ENCODE measurements at places on chromosomes 2 and 18.

DNA sequence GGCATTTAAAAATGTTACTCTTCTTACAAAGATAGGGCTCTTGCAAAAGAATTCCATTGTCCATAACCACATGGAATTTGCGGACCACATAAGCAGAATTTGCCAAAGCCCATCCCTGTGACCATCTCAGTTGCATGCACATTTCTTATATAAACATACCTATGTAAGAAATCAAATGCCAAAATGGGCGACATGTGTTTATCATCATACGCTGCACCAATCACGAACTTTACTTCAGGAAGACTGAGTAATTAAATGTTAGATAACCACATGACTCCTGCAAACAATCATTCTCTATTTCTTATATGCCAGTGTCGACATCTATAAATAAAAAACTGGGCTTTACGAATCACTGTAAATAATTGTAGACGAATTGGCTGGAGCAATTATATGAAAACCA is 186.1 kb upstream of the RBMS1 start:
- DNase-seq, result no peak

GRCh38 chr2:20143263-20143662 is 81.7 kb downstream of the SDC1 start:
- DNase-seq, result no peak

GRCh38 chr2:45567974-45568789 is 42.9 kb downstream of the SRBD1 start:
- DNase-seq, result peak; percentile 78

GRCh38 chr2:197348721-197349360 is 38.3 kb upstream of the ANKRD44 start:
- no peak for DNase-seq

GRCh38 chr2:38214209-38214717 is 138.3 kb upstream of the CYP1B1 start:
- no peak for DNase-seq

GRCh38 chr2:66901344-66901743 is 466.4 kb downstream of the MEIS1 start:
- no peak for DNase-seq

DNA sequence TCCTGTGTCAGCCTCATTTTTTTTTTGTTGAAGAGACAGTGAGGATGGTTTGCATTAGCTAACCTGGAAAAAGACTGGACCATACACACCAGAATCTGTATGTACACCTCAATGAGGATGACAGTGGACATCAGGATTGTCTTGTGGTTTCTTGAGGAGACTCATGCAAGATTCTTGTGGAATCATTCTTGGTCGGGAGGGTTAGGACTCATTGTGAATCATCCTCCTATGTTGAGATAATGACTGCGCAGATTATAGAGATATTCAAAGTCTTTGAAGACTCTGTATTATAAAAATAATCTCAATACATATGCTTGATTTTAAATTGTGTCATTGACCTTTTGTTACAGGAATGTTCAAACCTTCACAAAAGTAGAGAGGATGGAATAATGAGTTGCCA is 49.1 kb upstream of the DOCK10 start:
- DNase-seq, result no peak

GRCh38 chr2:48600917-48601316 is 16.7 kb upstream of the GTF2A1L start:
- no peak for DNase-seq

DNA sequence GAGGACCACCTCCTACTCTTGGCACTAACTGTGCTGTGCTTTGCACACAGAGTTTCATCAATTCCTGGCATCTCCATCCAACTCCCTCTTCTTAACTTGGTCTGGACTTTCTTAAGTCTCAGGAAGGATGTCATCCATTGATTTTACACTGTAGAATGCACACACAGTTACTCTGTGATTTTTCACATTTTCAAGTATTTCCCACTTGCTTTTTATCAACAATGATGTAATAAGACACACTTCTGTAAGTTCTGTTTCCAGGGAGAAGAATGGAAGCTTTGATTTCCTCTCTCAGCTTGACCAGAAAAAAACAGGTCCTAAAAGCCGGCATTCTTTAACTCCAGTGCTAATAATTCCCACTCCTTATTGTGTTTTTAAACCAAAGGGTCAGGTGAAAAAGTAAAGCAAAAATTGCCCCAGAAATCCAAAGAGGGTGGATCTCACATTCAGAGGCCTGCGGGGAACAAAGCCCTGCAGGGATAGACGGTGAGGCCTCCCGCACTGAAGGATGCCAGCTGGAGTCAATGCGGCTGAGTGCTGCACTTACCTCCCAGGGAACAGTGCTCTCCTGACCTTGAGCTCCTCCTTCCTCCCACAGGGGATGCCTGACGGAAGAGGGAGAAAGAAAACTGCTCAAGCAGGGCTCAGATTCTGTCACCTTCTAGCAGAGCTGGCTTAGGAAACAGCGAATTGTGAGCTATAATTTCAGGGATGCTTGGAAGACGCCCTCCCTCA is 83.1 kb downstream of the PDCL3 start:
- no peak for DNase-seq

DNA sequence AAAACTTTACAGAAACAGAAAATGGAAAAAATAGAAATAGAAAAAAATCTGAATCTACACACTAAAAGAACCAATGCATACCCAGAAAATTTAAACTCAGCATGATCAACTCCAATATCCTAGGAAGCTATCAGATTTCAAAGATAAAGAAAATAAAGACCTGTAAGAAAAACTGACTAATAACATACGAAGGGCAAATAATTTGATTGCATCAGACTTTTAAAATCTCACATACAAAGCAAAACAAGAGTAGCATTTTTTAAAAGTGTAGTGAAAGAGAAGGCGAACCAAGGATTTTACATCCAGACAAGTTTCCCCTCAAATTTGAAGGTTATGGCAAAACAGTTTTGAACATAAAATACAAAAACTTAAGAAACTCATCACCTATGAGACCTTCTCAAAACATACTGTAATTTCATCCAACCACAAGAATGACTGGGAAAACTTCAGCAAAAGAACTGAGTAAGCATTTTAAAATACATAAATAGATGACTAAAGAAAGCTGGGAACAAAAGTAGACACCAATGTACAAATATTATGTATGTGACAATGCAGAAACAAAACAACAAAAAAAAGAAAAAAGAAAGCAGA is 54.8 kb downstream of the NBAS start:
- no peak for DNase-seq

DNA sequence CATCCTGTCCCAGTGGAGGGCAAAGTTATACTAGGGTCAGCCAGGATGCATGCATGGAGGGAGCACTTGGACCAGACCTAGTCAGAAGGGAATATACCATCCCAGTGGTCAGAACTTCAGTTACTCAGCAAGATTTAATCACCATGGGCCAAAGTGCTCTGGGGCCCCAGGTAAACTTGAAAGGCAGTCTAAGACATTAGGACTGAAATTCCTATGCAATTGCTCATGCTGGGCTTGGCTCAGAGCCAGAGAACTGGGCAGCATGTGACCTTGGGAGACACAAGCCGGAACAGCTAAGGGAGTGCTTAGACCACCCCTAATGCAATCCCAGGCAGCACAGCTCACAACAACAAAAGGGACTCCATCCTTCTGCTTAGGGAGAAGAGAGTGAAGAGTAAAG is 401.3 kb downstream of the KCNJ3 start:
- no peak for DNase-seq

GRCh38 chr18:48183613-48184012 is 225.6 kb downstream of the ZBTB7C start:
- DNase-seq, result no peak

DNA sequence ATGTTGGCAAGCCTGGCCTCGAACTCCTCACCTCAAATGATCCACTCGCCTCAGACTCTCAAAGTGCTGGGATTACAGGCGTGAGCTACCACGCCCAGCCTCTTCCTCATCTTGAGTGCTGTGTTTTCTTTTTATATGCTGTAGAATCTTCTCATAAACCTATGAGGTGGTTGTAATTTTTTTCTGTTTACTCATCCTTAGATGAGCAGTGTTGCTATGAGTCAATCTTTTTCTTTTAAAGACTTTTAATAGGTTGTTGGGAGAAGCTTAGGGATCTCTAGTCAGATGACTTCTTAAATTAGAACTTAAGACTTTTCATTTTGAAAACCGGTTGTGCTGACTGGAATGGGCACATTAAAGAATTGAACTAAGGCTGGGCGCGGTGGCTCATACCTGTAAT is 8.7 kb upstream of the AAK1 start:
- DNase-seq, result no peak

DNA sequence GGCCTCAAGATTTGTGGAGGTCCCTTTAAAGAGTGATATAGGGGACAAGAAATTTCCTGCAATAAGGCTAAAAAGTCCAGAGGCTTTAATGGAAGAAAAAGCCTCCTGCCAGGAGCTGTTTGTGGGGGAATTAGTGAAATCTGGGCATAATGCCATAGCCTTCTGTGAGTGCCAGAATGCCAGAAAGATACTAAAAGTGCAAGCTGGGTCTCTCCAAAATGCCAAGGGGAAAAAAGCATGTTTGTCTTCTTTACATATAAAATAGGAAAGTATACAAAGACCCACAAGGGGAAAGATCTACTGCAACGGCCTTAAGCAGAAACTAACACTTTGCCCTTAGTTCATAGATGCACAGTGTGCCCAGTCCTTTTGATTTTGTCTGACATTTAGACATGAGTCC is 647.7 kb upstream of the ZNF804A start:
- no peak for DNase-seq

DNA sequence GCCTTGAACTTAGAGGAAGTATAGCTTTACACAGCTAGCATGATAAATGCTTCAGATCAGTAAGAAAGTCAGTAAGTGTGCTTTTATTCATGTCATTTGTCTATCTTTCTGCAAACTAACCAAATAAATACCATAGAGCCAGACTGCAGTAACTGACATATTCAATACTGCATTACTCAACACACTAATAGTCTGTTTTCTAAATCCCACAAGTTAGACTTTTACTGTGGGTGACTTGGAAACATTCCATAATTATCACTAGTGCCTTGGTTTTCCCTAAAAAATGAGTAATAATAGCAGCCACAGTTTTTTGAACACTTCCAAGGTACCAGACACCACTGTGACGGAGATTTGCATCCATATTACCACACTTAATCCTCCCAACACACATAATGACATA is 33.0 kb downstream of the ACVR1 start:
- DNase-seq, result no peak

DNA sequence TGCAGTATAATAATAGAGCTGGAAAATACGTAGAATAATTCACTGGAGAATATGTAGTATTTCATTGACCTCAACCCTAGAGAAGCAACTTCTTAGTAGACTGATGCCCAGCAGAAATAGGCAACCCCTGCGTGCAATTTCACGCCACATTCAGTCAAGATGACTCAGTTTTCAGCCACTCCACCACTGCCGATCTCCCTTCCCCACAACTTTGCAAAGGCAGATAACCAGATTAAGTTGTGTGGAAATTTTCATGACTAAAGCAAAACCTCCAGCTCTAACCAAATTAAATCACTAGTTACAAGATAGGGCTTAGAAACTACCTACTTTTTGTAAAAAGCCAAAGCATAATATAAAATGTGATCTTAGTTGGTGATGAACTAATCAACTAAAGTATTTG is 63.3 kb upstream of the STK17B start:
- peak; percentile 37 for DNase-seq

GRCh38 chr2:235170536-235171521 is 219.0 kb downstream of the SH3BP4 start:
- no peak for DNase-seq

GRCh38 chr2:13014783-13015182 is 298.0 kb downstream of the TRIB2 start:
- DNase-seq, result no peak

DNA sequence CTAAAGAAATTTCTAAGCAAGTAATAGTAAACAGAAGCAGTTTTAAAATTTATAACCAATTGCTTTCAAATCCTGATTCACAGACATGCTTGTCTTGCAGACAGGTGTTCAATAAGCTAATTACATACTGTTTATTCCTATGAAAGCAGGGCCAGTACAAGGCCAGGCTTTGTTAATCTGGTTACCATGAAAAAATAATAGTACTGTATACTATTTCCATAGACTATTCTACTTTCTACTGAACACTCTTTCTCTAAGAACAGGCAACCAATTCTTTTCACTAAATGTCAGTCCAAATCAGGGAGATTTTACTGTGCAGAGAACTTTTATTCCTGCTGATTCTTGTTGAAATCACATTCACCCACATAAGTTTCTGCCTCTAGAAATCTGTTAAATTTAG is 2.9 kb upstream of the SRSF7 start:
- DNase-seq, result no peak

GRCh38 chr18:55064760-55065159 is 105.5 kb upstream of the CCDC68 start:
- DNase-seq, result no peak

DNA sequence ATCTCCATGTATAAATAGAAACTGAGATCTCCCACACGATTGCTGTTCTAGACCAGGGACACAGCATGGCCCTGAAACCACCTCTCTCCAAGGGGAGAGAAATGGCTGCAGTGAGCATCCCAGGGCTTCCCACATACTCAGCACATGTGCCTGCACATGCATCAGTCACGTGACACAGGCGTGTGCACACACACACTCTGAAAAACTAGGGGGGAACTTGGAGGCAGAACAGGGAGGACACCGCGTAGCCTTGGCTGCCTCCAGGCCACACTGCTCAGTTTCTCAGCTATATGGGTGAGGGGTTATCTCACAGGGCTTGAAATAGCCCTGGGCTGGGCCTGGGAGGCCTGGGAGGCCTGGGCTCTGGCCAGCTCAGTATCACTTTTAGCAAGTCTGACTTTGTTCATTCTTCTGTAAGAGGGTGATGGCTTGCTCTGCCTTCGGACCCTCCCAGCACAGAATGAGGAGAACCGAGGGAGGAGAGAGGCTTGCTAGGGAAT is 66.9 kb downstream of the EMX1 start:
- no peak for DNase-seq

DNA sequence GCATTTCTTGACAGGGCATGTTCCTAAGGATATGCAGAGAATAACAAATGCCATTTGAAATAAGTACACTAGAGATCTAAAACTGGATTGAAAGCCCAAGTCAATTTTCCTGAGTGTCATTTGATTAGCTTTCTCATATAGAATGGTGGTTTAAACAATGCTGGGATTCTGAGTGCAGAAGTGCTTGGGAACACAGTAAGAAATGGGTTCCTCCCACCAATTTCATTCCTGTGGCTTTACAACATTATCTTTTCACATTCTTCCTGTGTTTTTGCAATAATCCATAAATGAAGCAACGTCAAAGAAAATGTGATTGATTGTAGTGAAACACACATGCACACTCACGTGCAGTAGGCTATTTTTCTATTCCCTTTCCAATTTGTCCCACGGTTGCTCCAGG is 1858.4 kb upstream of the PIK3C3 start:
- no peak for DNase-seq

GRCh38 chr2:74542978-74543377 is 10.8 kb downstream of the LOXL3 start:
- DNase-seq, result no peak
